ENCODE measurements at places on chromosomes 11 and 22. TPM values are rescaled to one million over a fixed set of nuclear protein-coding genes. Genes with fewer than 3 reads are reported as not detected.

CCDC116 gene
- 0.28 TPM for polyA plus RNA-seq

TRPM5 gene
- polyA plus RNA-seq: not detected

TMEM258 gene
- polyA plus RNA-seq: 617 TPM

TRIM51 gene
- polyA plus RNA-seq: not detected

ADAMTS8 gene
- not detected for polyA plus RNA-seq

SOX6 gene
- polyA plus RNA-seq: 0.03 TPM

TRAPPC4 gene
- polyA plus RNA-seq: 368 TPM

TUB gene
- polyA plus RNA-seq: 11.3 TPM

TRPT1 gene
- polyA plus RNA-seq: 62.4 TPM

CHRM4 gene
- polyA plus RNA-seq: 0.13 TPM

BIRC3 gene
- 0.46 TPM for polyA plus RNA-seq
